Stimulated activated CD8-positive, alpha-beta memory T cell treated with anti-CD3 and anti-CD28 coated beads, Interleukin-15, amount 100 ng/mL, for 1 hour (primary cell): ENCODE measurements at places on chromosomes 6 and 20.

DNA sequence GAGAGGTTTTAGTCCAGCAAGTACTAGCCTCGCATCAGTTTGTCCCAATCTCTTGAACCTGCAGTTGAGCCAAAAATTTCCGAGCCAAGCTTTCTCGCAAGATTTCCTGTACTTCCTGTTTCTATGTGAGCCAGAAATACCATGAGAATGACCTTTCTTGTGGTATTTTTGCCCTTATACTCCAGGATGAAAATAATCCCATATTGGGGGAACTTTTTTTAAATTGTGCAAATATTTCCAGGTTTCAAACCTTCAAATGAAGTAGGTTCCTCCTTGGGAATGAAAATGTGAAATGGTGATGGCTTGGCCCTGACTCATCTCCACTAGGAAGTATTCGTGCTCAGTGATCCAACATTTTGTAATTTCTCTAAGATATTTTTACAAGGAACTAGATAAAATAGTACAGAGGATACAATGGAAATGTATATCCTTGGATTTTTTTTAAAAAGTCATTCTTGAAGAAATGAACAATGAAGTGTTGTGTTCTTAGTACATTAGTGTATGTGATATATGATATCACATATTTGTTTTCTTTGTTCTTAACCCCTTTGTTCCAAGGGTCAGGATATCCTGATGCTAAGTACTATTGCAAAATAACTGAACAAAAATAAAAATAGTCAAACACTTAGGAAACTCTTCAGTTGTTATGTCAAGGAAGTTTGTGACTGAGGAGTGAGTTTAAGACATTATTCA is 184.0 kb downstream of the PDE7B start:
- no peak for DNase-seq

DNA sequence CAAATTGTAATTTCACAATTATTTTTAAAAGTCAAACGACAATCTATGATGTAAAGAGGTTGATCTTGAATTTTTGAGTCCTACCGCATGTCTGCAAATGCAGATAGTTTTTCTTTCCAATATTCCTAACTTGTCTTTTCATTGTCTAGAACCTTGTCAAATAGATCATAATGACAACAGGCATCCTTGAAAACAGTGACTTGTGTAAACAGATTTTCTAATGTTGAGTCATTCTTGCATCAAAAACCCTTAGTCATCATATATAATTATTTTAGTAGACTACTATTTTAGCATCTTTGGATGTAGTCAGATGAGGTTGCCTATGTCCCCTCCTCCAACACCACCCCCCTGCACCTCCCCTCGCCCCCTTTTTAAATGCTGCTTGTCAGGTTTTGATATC is 43.8 kb downstream of the BMP6 start:
- DNase-seq = no peak

DNA sequence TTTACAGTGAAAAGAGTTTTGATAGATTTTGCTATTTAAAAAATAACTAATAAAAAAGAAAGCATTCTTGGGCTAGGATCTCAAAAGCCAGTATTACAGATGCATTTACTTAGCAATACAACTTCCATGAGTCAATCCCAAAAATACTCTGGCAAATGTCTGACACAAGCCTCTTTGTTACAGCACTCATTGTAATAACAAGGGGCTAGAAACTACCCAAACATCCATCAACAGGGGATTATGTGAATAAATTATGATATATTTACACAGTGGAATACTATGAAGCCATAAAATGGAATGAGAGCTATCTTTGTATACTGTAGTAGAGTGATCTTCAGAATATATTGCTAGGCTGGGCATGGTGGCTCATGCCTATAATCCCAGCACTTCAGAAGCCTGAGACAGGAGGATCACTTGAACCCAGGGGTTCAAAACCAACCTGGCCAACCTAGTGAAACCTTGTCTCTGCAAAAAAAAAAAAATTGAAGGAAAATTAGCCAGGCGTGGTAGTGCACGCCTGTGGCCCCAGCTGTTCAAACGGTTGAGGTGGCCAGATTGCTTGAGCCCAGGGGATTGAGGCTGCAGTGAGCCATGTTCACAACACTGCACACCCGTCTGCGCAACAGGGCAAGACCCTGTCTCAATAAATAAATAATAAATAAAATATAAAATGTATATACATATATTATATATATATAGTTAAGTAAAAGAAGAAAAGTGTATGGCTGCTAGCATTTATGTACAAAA is 34.7 kb upstream of the TOP1 start:
- no peak for DNase-seq

DNA sequence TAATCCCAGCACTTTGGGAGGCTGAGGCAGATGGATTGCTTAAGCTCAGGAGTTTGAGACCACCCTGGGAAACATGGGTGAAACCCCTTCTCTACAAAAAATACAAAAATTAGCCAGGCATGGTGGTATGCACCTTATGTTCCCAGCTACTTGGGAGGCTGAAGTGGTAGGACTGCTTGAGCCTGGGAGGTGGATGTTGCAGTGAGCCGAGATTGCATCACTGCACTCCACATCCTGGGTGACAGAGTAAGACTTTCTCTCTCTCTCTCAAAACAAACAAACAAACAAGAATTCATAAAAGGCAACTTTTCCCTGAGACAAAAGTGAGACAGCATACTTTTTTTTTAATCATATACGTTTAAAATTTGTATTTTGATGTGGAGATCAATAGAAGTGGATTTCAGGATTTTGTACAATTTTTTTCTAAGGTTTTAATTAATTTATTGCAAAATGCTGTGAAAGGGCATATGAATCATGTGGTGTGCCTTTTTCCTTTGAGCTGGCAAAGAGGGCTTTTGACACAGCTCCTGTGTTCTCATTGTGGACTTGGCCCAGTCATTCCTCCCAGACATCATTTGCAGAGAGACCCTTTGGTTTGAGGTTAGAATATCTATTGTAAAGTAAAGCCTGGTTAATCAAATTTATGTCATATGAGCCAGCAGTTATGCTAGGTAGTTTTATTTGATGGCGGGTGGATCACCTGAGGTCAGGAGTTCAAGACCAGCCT is 77.1 kb downstream of the TULP4 start:
- no peak for DNase-seq

GRCh38 chr6:22880686-22881433 is 311.5 kb downstream of the HDGFL1 start:
- DNase-seq = no peak

DNA sequence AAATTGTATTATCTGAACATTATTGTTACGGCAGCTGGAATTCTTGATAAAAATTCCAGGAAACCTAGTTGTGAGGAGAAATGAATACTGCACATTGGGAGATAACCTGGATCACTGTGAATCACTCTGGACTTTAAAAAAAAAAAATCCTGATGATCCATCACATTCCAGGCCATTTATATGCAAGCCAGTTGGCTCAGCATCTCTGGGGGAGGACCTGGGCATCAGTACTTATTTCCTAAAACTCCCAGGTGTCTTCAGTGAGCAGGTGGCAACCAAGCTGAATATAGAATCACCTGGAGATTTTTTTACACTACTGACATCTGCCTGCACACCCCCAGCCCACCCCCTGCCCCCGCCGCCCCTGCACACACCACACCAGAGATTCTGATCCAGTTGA is 39.1 kb upstream of the SIRT5 start:
- DNase-seq = no peak

- no peak for DNase-seq
Observed at GRCh38 chr6:156587751-156588301, 189.4 kb upstream of the ARID1B start.
